ENCODE measurements at places on chromosomes 7 and 10.

- DNase-seq = no peak
These were observed 7.8 kb downstream of the FBXW4 start for GRCh38 chr10:101687071-101687658.

DNA sequence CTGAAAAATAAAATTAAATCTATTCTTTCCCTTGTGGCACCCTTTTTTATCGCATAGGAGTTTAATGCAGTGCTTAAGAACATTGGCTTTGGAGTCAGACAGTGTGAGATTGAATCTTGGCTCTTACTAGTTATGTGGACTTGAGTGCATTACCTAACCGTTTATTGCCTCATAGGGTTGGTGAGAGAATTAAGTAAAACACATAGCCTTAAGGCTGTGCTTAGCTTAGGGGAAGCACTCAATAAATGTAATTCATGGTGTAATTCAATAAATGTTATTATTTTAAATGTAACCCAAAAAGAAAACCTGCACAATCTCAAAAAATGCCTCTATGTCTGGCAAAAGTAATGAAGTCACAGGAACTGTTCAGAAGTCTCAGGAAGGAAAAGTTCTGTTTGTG, 2.7 kb downstream of the STK17A start:
- DNase-seq = no peak

DNA sequence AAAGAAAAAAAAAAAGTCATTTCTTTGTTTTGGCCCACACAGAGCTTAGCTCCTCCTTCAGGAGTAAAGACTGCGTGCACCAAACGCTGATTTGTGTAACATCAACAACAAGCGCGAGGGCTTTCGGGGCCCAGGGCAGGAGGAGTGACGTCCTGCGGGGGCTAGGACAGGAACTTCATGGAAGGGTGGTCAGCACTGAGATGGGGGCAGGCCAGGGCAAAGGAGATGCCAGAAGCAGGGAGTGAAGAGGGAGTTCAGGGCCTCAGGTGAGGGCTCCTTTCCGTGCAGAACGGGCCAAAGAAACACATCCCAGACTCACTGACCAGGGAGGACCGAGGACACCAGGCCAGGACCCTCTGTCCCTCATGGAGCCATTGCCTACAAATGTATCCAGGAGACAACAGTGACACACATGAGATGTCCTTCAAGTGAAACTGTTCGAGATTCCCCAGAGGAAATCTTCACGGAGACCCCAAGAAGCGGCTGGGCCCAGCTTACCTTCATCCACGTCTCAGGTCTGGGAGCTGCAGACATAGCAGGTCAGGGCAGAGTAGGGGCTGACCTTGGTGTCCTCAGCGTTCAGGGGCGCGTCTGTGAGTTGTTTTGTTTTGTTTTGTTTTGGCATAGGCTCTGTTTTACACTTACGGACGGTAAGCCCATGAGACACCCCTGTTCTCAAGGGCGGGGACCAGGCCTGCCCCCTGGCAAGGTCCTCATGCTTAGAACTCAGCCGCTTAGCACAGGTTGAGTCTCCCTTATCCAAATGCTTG, 30.4 kb upstream of the SHH start:
- no peak for DNase-seq

DNA sequence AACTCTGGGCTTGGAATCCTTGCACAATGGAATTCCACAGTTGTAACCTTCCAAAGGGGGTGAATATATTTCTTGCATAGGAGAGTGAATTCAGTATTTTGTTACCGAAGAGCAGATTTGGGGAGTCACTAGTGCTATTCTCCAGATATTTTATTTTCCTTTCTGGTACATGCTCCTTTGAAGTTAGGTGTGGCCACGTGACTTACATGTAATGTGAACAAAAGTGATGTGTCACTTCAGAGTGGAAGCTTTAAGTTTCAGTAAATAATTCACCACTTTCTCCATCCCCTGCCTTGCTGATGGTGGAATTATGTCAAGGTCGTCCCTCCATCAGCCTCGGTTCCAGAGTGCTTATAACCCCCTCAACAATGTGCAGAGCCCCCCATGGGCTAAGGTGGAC, 25.3 kb downstream of the ASNS start:
- no peak for DNase-seq

DNA sequence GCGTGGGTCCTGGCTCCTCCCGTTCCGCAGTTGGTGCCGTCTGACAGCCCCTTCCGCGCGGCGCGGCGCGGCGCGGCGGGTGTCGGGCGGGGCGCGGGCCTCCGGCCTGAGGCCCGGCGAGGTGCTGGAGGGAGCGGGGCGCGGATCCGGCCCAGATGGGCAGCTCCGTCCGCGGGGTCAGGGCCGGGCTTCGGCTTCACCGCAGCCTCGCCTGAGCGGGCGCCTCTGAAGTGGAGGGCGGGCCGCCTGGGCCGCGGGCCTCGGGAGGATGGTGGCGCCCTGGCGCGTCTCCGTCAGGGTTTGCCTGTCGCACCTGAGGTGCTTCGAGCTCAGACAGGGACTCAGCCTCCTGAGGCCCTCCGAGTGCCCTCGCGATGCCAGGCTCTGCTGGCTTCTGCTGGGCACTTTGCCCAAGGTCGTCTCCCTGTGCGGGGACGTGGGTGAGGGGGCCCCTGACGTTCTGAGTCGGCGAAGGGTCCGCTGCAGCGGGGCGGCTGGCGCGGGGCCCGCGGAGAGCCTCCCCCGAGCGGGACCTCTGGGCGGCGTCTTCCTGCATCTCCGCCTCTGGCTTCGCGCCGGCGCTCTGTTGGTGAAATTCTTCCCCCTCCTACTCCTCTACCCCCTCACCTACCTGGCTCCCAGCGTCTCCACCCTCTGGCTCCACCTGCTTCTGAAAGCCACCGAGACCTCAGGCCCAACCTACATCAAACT, 473 bp downstream of the ADCK2 start:
- DNase-seq = peak; percentile 65

DNA sequence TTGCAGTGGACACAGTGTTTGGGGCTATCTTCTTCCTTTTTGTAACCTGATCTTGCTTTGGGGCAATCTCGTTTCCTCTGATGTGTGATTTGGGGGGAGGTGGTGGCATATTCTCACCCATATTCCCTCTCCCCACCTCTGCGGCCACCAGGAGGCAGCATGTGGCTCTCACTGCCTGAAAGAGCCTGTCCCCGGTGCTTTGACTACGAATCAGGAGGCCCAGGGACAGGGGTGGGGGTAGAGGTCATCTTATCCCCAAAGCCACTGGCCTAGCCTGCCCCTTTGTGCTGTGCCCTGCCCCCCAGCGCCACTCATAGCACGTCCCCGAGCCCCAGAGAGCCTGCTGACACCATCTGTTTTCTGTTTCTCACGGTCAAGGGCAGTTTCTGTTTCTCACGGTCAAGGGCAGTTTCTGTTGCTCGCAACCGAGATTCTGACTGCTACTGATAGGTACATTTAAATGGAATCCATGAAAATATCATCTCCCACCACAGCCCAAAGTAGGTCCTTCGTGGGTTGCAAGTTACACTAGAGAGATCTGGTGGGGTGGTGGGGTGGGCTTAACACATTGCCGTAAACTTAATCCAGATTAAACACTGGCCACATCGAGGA, 28.2 kb downstream of the PHYH start:
- peak; percentile 54 for DNase-seq

Data from stimulated activated CD4-positive, alpha-beta T cell treated with anti-CD3 and anti-CD28 coated beads, Interleukin-2, amount 100 ng/mL, for 24 hours (primary cell).